ENCODE measurements at places on chromosomes 3 and 15.
A peak's percentile ranks its signal among the peaks of the same experiment; 100 is the strongest.

- DNase-seq: no peak
Observed at GRCh38 chr3:138908846-138909245, 38.1 kb downstream of the FOXL2 start.

DNA sequence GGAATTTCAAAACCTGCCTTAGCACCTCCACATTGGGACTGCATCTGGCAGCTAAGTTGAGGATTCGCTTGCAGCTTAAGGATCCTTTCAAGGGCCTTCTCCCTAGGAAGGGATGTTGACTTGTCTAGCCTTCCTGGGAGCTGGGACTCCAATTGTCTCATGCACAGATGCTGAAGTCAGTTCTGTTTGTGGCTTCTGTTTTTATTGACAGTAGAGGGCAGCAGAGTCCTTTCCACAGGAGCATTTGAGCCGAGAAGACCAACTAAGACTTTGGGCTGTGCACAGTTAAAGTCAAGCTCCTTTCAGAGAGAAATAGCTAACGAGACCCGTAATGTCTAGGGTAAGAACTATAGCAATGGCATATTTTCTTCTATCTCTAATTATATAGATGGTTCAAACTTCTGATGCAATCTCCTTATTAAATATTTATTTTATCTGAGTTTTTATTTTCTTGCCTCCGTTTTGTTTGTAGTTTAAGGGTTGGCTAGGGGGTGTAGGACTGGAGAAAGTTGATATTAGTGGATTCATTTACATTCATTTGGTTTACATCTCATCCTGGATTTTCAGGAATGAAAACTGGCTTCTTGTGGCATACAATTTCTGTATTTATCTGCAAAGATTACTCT, 59.7 kb upstream of the KBTBD8 start:
- DNase-seq: peak; percentile 40

DNA sequence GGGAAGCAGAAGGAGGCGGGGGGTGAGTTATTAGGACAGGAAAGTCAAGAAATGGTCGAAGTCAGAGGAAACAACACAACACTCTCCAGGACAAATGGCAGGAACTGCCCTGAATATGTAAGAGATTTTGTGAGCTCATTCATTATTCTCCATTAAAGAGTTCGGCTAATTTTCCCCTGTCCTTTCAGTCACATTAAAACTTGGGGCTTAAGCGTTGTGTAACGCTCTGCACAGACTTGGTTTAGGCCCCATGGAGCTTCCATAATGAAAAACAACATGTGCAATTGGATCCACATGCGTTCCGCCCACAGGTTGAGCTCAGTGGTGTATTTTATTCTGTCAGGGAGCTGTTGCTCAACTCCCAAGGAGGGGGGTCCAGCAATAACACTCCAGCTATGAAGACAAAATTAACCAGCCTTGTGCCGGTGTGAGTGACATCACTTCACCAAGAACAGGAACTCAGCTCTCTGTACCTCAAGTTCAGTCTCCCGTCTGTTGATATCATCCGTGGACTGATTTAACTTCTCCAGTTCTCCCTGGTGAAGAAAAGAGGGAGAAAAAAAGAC, 2.3 kb downstream of the SH3BP5 start:
- DNase-seq: no peak

DNA sequence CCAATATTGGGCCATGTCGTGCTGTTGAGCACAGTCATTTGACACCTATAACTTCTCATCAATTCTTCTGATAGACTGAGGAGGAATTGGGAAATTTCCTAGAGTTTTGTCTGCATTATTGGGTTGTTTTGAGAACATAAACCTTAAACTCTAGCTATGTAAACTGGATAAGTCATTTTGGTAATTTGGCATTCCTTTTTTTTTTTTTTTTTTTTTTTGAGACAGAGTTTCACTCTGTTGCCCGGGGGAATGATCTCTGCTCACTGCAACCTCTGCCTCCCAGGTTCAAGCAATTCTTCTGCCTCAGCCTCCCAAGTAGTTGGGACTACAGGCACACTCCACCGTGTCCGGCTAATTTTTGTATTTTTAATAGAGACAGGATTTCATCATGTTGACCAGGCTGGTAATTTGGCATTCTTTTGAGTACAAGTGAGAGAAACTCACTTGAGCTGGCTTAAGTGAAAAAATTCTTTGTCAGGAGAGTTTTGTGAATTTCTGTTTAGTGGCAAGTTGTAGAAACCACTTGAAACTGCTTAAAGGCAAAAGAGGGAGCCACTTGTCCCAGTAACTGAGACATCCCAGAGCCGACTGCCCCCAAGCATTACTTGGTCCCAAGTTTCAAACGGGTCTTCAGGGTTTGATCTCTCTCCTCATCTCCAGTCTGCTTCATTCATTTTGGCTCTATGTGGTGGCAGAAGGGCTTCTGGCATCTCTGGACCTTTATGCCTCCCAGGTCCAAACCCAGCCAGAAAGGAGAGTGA, 34.9 kb downstream of the FLNB start:
- DNase-seq: no peak

DNA sequence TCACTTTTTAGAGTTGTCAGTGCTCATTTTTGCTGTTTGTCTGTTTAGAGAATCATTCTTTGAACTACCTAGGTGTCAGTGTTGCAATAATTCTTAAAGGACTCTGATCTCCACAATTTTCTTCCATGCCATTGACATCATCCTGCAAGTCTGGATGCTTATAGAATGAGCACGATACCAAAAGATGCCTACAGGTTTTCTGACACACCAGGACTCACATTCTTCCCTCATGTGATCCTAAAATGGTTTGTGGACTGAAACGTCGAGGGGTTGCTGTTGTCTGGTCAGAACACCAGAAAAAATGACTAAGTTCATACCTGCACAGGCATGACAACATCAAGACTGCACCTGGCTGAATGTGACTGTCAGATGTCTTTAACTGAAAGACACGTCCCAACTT, 95.9 kb downstream of the SEMA5B start:
- no peak for DNase-seq

- DNase-seq: peak; percentile 75
Observed at GRCh38 chr3:183212565-183212964, 40.5 kb upstream of the B3GNT5 start.

- no peak for DNase-seq
Observed at GRCh38 chr3:54123776-54124196, 1.4 kb downstream of the CACNA2D3 start.

DNA sequence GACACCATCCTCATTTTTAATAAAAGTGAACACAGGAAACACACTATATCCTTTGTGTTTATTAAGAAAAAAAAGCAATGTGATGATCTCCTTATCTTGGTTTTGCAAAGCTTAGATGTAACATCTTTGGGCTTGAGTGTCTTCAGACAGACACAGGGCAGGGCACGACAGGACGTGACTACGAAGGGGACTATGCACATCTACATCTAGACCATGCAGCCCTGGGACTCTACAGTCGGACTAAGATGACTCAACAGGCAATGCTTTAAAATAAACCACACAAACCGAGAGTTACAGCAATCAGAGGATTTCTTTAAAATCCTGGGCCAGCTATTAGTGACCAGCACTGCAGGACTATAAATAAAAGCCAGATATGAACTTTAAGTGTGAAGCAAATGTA, 22.8 kb upstream of the TM2D3 start:
- DNase-seq: no peak

DNA sequence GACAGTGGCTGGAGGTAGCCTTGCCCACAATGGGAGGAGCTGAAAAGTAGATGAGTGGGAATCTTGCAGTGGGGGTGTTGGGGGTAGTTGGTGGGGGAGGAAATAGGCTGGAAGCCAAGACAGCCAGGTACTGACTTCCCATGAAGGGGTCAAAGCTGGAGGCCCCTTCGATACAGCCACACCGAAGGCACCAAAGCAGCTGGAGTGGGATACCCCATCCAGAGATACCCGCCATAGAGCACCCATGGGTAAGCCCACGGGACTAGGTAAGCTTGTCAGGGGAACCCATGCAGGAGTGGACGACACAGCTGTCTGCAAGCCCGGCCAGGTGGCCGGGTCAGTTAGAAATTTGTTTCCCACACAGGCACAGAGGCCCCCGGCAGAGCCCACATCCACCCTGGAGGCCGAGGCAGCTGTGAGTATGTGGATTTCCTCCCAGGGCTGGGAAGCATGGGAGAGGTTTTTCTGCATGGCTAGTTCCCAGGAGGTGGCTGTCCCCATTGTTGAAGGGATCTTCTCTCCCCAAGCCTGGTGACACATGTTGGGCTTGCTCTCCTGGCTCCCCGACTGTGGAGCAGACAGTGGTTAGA, 28.6 kb downstream of the PRR23E start:
- no peak for DNase-seq

DNA sequence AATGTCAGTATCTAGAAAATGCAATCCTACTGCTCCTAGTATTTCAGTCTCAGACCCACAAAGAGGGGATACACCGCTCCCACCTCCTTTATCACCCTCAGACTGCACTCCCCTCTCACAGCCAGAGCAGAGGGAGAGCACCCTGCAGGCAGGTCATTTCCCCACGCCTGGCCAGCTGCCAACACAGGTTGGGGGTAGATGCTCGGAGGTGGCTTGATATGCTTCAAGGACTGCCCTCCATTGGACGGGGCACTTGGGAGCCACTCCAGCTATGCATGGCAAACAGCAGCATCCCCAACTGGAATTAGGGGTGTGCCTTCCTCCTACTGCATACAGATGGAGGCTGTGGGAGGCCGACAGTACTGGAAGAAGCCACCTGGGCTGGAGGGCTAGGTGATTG, 41.9 kb downstream of the TMEM266 start:
- DNase-seq: no peak

GRCh38 chr15:43214592-43215295, 6.1 kb downstream of the EPB42 start:
- no peak for DNase-seq

- DNase-seq: no peak
Observed at GRCh38 chr3:107817076-107817475, 273.8 kb downstream of the CD47 start.

GRCh38 chr3:94183551-94183950, 120.7 kb downstream of the NSUN3 start:
- DNase-seq: no peak

- no peak for DNase-seq
Observed at GRCh38 chr3:25820366-25820765, 30.5 kb downstream of the OXSM start.

- no peak for DNase-seq
Observed at GRCh38 chr3:118057086-118057485, 977.6 kb downstream of the IGSF11 start.

DNA sequence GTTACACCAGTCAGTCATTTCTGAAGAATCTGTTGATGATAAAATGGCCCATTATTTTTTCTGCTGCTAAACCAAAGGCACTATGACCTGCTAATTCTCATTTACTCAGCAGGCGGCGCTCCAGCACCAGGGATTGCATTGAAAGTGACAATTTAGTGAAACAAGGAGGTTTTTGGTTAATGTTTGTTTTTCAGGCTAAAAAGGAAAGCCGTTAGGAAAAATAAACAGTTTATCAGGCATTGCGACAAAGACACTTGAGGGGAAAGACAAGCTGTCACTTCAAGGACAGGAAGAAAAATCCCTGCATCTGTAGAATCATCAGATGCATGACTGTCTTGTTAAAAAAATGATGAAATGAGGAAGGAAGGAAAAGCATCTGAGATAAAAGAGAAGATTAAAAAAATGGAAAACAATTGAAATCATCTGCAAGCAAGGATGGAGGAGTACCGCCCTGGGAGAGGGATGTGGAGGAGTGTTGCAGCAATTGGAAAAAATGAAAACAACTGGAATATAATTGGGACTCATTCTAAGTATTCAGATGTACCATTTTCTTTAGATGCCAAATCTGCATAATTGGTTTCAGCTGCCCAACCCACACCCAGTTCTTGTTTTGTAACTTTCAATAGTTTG, 54.0 kb downstream of the NR1D2 start:
- DNase-seq: peak; percentile 60

- no peak for DNase-seq
Observed at GRCh38 chr3:15781131-15781530, 16.6 kb downstream of the ANKRD28 start.

- DNase-seq: no peak
Observed at GRCh38 chr15:38522922-38523321, 41.7 kb downstream of the RASGRP1 start.

- DNase-seq: no peak
Observed at GRCh38 chr3:54341811-54342210, 219.5 kb downstream of the CACNA2D3 start.

- no peak for DNase-seq
Observed at GRCh38 chr15:58241872-58242271, 103.7 kb downstream of the AQP9 start.

- no peak for DNase-seq
Observed at GRCh38 chr3:135141672-135142071, 346.6 kb downstream of the EPHB1 start.

DNA sequence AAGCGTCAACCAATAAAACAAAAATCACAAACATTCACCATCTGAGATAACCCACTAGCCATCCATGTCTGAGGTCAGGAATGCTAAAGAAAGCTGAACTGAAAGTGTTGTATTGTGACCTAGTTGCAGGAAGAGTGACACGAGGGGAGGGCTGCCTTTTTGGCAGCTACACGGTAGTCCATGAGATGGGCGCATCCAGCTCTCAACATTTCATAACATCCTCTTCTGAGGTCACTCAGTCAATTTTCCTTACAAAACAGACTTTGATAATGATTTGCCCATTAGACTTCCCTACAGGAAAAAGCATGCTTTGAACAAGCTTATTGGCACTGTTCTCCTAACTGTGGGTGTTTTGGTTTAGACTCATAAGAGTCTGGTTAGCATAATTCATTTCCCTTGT, 15.4 kb upstream of the SHF start:
- no peak for DNase-seq

DNA sequence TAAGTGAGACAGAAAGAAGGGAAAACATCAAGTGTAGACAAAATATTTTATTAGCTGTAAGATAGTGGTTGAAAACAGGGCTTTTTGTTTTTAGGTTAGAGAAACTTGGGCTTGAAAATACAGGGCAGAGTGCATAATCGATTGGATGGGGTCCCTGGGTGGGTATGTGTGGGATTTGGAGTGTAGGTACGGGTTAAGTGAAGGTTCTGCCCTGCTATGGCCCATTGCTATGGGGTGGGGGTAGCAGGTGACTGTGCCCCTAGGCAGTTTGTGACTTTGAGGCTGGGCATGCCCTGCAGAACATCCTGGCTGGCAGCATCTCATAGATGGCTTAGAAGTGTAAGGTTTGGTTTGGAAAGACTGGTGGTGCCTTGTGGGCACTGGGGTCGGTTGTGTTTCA, 3.7 kb upstream of the FAM131A start:
- DNase-seq: no peak

DNA sequence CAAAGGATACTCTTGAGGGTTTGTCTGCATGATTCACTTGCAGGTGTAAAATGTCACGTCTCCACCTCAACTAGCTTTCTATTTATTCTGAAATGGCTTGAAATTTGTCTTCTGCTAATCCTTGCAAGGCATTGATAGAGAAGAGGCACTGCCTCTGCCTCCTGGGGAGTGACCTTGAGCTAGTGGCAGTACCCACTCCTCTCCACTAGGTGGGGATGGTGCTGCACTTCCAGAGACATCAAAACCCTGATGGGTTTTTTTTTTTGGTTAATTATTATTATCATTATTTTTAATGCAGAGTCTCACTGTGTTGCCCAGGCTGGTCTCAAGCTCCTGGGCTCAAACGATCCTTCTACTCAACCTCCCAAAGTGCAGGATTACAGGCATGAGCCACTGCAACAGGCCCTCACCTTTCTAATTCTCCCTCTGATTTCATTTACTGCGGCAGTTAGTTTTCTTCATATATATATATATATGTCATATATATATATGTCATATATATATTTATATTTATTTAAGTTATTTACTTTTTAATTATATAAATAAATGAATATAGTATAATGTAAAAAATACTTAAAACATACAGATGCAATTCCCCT, 117.6 kb upstream of the EIF1B start:
- DNase-seq: no peak

- DNase-seq: no peak
Observed at GRCh38 chr15:28101983-28102441, 2.9 kb upstream of the OCA2 start.

GRCh38 chr3:4163011-4163410, 140.2 kb upstream of the SETMAR start:
- no peak for DNase-seq
